ENCODE measurements at places on chromosomes 13 and 19.

GRCh38 chr19:7769171-7769570 lies 6.1 kb downstream of the CLEC4M start:
- no peak for DNase-seq

DNA sequence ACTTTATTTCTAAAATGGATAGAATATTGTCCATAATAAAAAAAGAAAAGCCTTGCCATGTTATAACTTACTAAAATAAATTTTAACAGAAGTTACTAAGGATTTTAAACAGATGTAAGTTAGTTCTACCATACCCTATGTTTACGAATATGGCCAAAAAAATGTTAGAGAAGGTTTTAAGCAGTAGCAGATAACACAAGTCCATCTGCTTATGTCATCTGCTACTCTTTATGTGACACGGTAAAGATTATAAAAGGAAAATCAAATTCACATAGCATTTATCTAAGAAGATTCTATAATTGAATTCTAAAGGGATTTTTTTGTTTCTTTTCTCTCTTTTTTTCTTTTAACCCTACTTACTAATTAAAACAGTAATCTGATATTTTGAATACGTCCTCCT lies 114.2 kb upstream of the MIR17HG start:
- no peak for DNase-seq

GRCh38 chr13:113355621-113356020 lies 8.3 kb downstream of the GRTP1 start:
- no peak for DNase-seq

DNA sequence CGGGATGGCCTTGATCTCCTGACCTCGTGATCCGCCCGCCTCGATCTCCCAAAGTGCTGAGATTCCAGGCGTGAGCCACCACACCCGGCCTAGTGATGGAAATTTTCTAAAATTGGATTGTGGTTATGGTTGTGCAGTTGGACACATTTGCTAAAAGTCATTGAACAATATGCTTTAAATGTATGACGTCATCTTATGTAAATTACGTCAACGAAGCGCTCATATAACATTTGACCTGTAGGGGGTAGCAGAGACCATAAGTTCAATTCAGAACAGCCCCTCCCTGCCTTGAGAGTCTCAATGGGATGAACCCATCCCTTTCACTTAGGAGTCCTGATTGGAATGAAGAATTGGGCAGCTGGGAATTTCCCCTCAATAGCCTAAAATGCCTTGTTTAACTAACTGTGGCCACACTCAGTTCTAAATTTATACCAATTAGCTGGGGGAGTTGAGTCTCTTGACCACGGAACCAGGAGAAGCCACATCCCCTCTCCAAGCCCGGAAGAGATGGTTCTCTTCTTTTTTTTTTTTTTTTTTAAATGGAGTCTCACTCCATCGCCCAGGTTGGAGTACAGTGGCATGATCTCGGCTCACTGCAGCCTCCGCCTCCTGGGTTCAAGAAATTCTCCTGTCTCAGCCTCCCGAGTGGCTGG lies 15.2 kb upstream of the TLE6 start:
- no peak for DNase-seq

DNA sequence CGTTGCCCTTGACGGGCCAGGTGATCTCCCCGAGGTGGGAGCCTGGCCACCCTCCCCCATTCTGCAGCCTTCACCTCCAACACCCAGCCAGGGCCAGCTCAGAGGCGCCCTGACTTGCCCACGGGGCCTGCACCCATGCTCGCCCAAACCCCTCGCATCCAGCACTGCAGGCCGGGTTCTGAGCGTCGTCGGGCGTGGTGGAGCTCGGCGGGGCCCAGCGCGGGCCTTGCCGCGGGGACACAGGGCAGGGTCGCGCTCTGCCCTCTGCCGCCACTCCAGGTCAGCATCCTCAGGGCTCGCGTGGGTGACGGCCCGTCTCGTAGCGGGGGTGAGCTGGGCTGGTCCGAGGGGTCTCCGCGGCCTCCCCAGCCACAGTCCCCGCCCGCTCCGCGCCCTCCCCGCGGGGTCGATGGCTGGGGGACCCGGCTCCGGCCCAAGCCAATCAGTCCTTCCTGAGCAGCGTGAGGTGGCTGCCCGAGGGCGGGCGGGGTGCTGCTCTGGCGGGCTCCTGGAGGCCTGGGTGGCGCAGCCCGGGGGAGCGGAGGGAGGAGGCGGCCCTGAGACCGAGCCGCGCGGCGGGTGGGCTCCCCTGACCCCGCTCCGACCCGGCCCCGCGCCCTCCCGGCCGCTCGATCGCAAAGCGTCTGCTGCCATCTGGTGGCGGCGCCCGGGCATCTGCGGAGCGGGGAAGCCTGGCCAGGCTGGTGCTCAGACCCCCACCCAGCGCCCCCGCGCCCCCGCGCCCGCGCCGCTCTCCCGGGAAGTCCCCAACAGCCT lies 61.4 kb downstream of the CCNE1 start:
- DNase-seq, result peak; percentile 31

DNA sequence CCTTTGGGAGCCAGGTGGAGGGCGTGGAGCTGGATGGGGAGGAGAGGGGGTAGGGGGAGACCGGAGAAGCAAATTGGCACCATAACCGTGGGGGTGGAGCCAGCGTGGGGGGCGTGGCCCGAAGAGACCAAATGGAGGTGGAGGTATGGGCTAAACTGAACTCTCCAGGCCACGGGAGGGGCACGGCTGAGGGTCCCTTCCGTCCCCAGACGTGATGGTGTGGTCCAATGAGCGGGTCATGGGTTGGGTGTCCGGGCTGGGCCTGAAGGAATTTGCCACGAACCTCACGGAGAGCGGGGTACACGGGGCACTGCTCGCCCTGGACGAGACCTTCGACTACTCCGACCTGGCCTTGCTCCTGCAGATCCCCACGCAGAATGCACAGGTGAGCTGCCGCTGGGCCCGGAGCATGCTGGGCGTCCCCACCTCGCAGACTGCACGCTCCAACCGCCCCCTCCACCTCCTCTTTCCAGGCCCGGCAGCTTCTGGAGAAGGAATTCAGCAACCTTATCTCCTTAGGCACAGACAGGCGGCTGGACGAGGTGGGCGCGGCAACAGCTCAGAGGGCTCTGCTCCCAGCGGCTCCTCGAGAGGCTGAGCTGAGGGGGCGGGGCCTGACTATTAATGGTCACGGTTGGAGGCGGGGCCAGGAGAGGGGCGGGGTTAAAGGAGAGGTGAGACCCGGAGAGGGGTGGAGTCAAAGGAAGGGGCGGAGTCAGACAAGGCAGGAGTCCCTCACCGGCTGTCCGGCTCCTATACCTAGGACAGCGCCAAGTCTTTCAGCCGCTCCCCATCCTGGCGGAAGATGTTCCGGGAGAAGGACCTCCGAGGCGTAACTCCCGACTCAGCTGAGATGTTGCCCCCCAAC lies 6.2 kb downstream of the HRC start:
- peak; percentile 52 for DNase-seq

- no peak for DNase-seq
Measured at GRCh38 chr13:98570929-98571372, 6.0 kb downstream of the STK24 start.

DNA sequence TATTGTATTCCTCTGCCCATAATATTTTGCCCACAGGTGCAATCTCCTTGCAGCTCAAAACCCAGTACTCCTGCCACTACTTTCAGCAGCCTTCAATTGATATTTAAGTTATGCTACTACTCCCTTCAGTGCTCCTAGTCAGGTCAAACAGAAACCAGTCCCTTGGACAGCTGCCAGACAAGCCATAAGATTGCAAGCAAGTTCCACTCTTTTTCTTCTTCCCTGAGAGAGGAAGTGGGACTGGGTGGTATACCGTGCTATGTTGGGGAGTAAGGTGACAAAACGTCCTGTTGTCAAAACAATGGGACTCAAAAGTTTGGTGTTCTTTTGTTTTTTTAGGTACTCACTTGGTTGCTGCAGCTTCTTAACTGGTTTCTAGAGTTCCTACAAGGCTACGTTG lies 63.1 kb upstream of the FRY start:
- DNase-seq, result no peak

DNA sequence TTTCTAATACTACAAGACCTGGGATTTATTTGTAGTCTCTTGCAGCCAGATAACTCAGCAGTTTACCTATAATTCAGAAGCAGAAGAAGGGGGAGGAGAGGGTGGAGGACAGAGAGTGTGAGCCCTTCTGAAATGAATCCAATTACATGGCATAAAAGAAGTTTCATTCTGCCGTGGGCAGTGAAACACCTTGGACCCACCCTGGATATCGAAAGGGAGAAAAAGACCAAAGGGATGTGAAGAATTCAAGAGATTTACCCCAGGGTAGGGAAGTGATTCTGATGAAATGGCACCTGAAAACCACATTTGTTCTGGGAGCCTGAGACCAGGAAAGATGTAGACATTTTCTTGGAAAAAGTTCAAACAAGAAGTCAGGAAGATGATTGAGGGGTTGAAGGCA lies 140.9 kb downstream of the NDFIP2 start:
- DNase-seq, result no peak

DNA sequence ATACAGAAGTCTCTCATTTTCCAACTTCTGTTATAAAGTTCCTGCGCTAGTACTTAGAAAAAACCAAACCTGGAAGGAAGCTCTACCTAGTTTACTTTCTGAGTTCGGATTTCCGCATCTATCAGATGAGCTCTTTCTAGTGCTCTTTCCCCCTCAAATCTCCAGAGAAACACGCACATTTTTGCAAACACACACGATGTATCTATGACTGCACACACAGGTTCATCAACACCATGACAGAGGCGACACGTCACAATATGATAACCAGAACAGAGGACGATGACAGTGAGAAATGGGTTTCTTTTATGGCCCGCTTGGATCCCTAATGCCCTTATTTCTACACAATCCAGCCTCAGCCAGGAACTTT lies 629 bp upstream of the LRRC63 start:
- DNase-seq, result peak; percentile 17

DNA sequence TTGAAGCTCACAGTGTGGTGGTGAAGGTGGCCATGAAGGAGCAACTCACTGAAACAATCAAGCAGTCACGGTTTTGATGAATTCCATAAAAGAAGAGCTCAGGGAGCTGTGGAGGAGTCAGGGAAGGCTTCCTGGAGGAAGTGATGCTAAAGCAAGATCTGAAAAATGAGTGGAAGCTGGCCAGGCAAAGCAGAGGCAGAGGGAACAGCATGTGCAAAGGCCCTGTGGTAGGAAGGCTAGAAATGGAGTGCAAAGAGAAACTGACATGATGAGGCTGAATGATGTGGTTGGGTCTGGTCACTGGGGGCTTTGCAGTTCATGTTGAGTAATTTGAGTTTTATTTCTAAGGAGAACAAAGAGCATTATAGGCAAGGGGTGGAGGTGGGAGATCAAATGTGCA lies 6.9 kb downstream of the ADGRE1 start:
- no peak for DNase-seq

DNA sequence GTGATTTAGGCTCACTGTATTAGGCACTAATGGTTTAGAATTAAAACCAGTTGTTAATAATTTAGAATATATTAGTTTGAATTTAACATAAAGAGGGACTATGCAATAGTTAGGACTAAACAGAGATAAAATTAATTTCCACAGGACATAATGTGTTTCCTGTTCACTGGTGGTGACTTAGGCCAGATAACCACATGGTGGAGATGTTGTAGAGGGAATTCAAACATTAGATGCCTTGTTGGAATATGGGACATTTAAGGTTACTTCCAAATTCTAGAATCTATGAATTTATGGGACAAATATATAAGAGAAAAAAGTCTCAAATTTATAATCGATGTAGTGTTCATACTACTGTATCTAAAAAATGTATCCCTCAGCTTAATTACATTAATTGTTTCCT lies 615.5 kb upstream of the KLHL1 start:
- no peak for DNase-seq

DNA sequence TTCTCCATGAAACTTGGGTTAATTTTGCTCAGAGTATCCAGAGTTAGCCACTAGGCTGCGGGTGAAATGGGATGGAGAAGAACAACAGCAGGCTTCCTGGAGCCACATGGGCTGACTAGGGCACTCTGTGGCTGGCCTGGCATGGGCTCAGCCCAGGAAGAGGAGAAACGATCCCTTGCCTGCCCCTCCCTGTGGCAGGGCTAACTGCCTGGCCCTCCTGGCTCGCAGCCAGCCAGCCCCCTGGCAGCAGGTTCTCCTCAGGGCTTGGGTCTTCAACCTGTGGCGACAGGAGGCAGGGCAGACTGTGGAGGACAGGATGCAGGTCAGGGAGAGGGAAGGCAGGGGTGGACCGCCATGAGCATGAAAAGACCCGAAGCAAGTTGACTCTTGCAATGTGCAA lies 78.7 kb upstream of the GPR183 start:
- no peak for DNase-seq

- DNase-seq, result no peak
Measured at GRCh38 chr19:53626976-53627375, 4.8 kb upstream of the DPRX start.

- DNase-seq, result no peak
Measured at GRCh38 chr13:52411629-52412028, 5.7 kb upstream of the THSD1 start.

- no peak for DNase-seq
Measured at GRCh38 chr13:104365430-104365829, 1299.2 kb upstream of the SLC10A2 start.

GRCh38 chr19:48010932-48011758 lies 16.7 kb downstream of the ELSPBP1 start:
- DNase-seq, result no peak

- DNase-seq, result no peak
Measured at GRCh38 chr19:45766296-45766868, 2.7 kb downstream of the SIX5 start.

DNA sequence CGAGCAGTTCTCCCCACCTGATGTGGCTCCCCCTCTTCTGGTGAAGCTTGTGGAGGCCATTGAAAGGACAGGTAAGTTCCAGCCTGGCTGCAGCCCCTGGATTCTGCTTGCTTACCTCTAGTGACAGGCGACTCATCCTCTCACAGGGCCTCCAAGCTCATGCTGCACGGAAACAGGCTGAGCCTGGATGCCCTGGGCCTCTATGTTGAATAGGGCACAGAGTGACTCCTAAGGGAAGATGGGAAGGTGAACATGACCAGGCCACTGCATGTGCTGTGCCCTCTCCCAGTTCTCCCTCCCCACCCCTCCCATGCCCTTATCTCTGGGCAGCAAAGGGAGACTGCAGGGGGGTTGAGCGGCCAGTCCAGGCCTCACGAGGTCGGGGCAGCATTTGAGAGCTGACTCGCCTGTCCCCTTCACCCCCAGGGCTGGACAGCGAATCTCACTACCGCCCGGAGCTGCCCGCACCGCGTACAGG lies 7.6 kb downstream of the PIK3R2 start:
- no peak for DNase-seq

DNA sequence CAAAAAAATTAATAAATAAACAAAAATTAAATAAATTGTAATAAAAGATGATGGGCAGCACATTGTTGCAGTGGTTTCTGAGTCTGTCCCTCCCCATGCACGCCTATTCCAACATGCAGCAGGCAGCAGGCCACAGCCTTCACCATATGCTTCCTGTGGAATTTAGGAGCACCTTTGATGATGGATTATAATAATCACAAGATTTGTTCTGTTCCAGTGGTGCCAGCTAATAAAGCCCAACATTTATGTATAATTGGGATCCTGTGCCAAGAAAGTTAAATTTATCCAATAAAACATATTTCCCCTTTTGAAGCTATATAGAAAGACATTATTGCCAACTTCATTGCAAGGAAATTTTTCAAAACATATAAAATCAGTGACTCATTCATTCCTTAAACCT lies 328.6 kb downstream of the FGF14 start:
- DNase-seq, result no peak

- DNase-seq, result no peak
Measured at GRCh38 chr19:38837656-38838121, 6.1 kb upstream of the ECH1 start.

- no peak for DNase-seq
Measured at GRCh38 chr19:4043401-4043800, 23.3 kb downstream of the ZBTB7A start.

GRCh38 chr13:107734891-107735625 lies 480.3 kb downstream of the LIG4 start:
- no peak for DNase-seq

GRCh38 chr13:44842158-44842557 lies 147.1 kb downstream of the NUFIP1 start:
- no peak for DNase-seq

All from activated CD8-positive, alpha-beta memory T cell treated with anti-CD3 and anti-CD28 coated beads for 1 hour (primary cell).